Kidney tubule cell (primary cell): ENCODE measurements at places on chromosomes 12 and 14.

- DNase-seq = no peak
These were observed 11.0 kb downstream of the OTX2 start for GRCh38 chr14:56799343-56799645.

DNA sequence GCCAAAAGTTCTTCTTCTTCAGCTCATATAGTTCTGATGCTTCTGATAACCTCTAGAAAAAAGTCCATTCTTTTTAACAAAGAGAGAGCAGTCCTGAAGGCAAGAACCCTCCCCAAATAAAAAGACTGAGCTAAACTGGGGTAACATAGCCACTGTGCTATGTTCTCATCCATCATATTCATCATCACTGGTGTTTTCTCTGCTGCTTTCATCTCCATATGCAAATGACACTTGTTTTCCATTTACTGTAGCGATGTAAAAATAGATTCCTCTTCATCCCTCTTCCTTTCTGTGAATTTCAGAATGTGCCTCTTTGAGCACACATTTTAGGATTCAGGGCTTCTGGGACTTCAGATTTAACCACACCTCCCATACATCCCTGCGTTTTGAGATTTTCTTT is 44.9 kb downstream of the GSC start:
- no peak for DNase-seq

DNA sequence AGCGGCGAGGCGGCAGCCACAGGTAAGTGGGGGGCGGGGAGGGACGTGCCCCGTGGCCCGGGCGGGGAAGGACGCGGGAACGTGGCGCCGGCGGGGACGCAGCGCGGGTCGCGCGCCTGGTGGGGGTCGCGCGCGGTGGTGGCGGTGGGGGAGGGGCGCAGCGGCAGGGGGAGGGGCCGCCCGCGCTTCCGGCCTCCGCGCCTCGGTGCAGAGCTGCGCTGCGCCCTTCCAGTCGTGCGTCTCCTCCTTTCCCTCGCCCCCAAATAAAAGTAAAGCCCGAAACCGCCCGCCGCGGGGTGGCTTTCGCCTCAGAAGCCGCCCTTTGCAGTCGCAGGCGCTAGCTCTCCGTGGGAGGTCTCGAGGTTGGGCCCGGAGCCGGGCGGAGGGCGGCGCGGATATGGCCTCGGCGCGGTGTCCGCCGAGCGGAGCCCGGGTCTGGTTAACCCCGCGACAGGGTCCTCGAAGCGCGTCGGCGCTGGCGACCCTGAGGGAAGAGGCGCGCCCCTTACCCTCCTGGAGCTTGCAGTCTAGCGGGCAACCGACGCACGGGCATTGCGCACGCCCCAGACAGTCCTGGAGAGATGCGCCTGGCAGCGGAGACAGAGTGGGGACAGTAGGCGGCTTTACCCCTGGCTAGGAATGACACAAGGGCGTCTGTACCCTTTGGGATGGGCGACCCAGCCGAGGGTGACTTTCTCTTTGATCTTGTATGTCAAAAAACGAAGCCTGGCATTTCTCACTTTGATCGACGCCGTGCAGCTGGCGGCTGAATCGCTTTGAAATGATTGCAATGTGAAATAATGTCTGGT is 589 bp downstream of the ATF1 start:
- DNase-seq = peak; percentile 44

GRCh38 chr14:54652188-54652587 is 85.3 kb downstream of the SAMD4A start:
- peak; percentile 99 for DNase-seq

GRCh38 chr12:69613351-69613750 is 2.6 kb upstream of the LRRC10 start:
- DNase-seq = no peak

GRCh38 chr12:104309446-104309993 is 6.0 kb downstream of the EID3 start:
- DNase-seq = no peak

- no peak for DNase-seq
These were observed 9.4 kb upstream of the LRP1-AS start for GRCh38 chr12:57156701-57157403.

- no peak for DNase-seq
These were observed 21.8 kb downstream of the CHST11 start for GRCh38 chr12:104478396-104479122.

DNA sequence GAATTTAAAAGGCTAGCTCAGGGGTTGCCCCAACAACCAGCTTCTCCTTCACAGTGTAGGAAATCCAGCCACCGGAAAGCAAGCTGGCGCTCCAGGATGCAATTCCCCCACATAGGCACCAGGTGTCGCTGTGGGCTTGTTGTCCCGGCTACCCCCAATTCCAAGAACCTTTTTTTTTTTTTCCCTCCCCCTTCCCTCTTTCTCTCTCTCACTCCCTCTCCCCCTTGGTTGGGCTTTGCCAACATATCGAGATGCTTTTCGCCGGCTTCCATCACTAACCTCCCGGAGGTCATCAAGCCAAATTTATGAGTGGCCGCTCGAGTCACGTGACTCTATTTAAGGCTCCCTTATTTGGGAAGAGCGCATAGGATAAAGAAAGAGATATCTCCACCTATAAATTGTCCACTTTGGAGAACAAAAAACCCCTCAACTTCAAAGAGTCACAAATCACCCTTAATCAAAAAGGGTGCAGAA is at the start of gene HOXC5:
Gene HOXC5, plus strand, starts transcription at position 424 of the 474 bp plus-strand sequence. CDS start 73 bp downstream, outside the sequence.
- DNase-seq = peak; percentile 76

- DNase-seq = no peak
These were observed 51.9 kb upstream of the TBX3 start for GRCh38 chr12:114735680-114736374.
